ENCODE measurements at places on chromosomes 6 and 20.
A peak's percentile ranks its signal among the peaks of the same experiment; 100 is the strongest.

- no peak for DNase-seq
These were observed 4.0 kb downstream of the TEAD3 start for GRCh38 chr6:35492974-35493284.

- no peak for DNase-seq
These were observed 38.4 kb upstream of the TBXT start for GRCh38 chr6:166206066-166206465.

- no peak for DNase-seq
These were observed 216.1 kb downstream of the GMDS start for GRCh38 chr6:2029130-2029794.

DNA sequence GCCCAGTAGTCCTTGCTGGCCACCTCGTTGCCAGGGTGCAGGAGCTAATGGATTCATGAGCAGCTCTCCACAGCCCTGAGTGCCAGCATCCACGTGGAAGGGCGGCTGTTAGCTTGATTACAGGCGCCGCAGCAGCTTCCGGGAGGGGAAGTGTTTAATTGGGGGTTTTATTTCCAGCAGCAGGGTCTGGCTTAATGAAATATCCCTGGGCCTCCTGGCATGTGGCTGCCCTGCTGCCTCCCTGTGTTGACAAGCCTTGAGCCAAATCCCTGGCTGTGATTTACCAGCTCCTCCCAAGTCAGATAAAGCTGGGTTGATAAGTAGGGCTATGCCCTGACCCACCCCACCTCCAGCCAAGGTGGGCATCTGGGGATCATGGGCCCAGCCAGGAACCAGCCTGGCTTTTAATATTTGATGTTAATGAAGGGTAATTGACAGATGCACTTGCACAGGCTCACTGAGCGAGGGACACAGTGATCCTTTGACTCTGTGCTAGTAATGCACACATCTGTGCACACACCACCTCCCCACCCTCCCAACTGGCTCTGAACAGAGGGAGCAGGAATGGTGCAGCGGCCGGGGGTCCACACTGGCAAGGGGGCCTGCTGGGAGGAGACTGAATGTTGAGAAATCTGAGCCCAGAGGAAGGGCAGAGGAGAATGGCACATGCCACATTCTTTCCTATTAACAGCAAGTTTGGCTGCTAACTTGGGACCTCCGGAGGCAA is 13.6 kb downstream of the GLP1R start:
- DNase-seq, result no peak

- no peak for DNase-seq
These were observed 45.4 kb downstream of the SIRPA start for GRCh38 chr20:1940581-1940980.

- no peak for DNase-seq
These were observed 28.4 kb downstream of the GPX6 start for GRCh38 chr6:28486988-28487742.

GRCh38 chr6:156972145-156972544 is 195.0 kb downstream of the ARID1B start:
- DNase-seq, result no peak

- DNase-seq, result no peak
These were observed 318.8 kb downstream of the BCKDHB start for GRCh38 chr6:80425089-80425823.

DNA sequence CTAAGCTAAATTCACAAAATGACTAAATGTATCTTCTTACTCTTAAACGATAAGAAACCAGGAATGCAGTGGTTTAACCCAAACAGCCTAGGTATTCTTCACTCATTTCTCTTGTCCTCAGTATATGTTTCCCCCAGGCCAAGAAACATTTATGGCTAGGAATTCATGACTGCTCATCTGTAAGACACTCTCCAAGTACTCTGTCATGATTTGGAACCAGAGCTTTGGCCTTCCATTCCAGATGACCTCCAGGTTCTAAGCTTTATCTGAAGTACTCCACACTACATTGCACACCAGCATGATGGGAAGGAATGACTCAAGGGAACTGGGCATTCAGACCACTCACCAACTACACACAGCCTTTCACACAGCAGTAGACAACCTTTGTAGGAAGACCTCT is 29.3 kb downstream of the NT5E start:
- no peak for DNase-seq

GRCh38 chr6:104600639-104600931 is 259.1 kb downstream of the HACE1 start:
- no peak for DNase-seq

GRCh38 chr6:130742131-130742681 is 85.0 kb upstream of the SMLR1 start:
- DNase-seq, result no peak

- no peak for DNase-seq
These were observed 26.2 kb upstream of the MMP24 start for GRCh38 chr20:35200267-35200666.

GRCh38 chr6:21507811-21508210 is 85.7 kb upstream of the SOX4 start:
- no peak for DNase-seq

DNA sequence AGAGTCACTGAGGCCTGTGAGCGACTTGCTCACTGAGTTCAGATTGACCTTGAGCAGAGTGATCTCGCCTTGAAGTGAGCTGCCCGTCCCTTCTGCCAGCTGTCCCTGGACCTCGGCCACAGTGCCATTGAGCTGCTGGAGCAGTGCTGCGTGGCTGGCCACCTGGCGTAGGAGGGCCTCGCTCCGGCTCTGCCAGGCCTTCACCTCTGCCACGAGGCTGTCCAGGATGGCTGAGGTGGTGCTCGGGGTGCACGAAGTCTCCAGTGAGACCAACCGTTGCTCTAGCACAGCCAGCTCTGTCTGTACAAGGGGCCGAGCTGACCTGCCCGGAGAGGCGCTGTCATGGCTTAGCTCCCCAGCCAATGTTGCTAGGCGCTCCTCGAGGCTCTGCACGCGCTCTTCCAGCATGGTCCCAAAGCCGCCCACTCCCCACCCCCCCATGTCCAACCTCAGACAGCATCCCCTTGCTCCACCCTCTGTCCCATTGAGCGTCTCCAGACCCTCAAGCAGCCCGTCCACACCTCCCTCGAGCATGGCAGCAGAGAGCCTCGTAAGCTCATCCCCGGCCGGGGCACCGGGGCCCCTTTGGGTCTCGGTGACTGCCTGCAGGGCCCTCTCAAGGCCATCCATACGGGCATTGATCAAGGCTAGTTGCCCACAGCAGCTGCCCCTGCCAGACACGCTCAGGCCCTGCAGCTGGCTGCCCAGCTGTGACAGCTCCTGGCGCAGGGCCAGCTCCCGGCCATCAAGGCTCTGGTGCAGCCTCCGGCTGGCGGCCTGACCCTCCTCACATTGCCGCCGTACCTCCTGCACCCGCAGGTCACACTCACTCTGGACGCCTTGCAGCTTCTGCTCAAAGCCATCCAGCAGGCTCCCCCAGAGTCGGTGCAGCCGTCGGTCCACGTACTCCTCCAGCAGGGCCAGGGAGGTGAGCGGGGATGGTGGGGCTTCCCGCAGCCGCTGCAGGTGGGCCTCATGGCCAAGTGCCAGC is 4.6 kb downstream of the EMILIN3 start:
- no peak for DNase-seq

DNA sequence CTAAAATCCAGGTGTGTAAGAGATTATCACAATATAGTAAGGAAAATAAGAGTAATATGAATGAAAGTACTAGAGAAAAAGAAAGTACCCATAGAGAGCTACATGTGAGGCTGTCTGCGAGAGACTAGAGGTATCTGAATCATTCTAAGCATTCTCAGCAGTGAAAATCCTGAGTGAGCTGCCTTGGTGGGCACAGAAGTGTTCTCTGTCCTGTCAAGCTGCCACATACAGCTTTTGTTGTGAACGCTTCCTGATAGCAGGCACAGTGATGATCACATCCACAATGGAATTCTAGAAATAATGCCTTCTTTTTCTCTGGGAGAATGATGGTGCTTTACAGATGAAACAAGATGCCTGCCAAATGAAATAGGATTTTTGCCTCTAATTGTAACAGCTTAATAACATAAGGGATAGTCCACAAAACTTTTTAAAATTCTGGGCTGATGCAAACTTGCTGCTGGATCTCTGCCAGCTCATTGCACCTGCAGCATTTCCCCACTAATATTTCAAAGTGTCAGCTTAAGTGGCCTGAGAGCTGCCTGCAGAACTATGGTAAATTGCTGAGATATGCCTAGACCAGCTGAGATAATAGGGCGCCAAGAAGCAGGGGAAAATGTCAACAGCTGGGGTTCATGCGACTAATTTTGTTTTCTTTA is 620.5 kb downstream of the DOK5 start:
- DNase-seq, result no peak

GRCh38 chr6:16683641-16684194 is 77.5 kb downstream of the ATXN1 start:
- no peak for DNase-seq

GRCh38 chr6:169555971-169556617 is 145.7 kb downstream of the WDR27 start:
- DNase-seq, result no peak

- DNase-seq, result no peak
These were observed 27.5 kb upstream of the TBXT start for GRCh38 chr6:166194914-166195859.

- DNase-seq, result no peak
These were observed 54.5 kb upstream of the MC3R start for GRCh38 chr20:56194042-56194441.

DNA sequence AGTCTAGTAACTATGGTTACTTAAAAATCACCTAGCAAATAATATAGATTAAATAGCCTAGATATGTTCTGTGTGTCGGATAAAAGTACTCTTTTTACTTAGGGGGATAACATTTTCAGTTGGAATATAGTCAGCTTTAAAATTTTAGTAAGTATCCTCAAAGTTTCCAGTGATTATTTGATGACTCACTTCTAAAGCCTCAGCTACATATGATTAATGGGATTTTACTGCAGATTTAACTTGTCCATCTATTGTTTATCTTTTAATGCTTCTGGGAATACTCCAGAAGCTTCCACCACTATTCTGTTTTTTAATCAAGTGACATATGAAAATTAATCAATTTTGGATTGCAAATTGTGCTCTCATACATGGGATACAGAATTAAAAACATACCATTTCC is 8.7 kb upstream of the TENT5A start:
- DNase-seq, result no peak

DNA sequence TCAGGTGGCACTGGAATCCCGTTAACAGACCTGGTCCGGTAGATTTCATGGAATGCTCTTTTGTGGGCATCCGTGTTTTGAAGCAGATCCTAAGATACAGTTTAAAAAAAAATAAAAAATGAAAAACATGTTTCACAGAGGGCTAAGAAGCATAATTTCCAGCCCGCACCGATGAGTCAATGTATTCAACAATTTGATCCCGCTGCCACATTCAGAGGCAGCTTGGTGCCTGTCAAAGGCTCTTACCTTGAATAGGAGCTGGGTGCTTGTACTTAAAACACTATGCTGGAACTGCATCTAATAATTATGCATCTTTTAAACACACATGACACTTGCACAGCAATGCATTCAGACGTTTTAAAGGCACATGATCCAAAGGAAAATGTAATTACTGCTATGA is 164.8 kb downstream of the SYNE1 start:
- DNase-seq, result no peak

- no peak for DNase-seq
These were observed 26.3 kb upstream of the TFB1M start for GRCh38 chr6:155340464-155341129.

GRCh38 chr6:130598021-130598989 is 228.9 kb upstream of the SMLR1 start:
- no peak for DNase-seq

- no peak for DNase-seq
These were observed 684.6 kb upstream of the MARCKS start for GRCh38 chr6:113172531-113172966.

- DNase-seq, result peak; percentile 63
These were observed at the start of gene SLA2 for GRCh38 chr20:36645998-36646397. SLA2 (minus strand) TSS chr20:36646196; CDS start chr20:36641335, 4,861 bp downstream.

GRCh38 chr6:29295623-29296022 is 5.9 kb upstream of the OR14J1 start:
- no peak for DNase-seq

DNA sequence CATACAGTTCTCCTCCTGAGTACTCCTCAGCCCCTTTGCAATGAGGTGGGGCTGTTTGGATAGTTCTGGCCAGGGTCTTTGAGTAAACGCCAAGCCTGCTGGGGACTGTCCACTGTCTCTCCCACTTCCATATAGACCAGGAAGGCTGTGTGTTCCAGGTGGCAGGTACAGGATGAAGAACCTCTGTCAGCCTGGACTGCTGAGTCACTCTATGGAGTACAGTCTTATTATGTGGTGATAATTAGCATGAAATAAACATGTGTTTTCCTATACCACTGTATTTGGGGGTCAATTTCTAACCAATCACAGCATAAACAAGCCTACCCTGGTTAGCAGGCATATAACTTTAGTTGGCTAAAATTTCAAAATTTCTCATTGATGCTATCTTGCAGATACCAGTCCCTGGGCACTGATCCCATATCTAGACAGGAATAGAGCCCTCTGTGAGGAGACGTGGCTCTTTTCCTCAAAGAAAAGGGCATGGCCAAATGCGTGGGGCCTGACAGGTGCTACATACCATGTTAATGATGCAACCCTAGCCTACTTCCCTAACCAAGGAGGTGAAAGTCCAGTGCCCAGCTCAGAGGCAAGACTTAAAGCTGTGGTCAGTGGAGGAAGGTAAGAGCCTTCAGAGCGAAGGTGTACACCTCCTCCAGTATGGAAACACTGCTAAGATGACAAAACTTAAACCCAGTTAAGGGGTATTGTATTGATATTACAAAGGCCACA is 4.5 kb upstream of the ALDH8A1 start:
- DNase-seq, result no peak

- no peak for DNase-seq
These were observed 184.3 kb upstream of the CST7 start for GRCh38 chr20:24764794-24765202.

DNA sequence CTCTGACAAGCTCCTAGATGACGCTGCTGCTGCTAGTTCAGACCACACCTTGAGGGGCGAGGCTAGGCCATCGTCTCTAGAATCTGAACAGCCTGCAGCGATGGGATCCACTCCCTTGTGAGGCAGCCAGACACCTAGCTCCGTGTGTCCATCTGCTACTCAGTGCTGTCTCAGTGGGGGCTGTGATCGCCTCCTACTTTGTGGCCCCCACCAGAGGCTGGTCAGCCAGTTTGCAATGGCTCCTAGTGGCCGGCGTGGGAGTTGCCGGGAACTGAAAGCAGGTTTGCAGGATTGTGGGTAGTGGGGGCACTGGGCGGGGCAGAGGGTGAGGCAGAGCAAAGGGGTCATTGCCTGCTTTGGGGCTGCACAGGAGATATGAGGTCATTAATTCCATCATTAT is 2.8 kb downstream of the CCN5 start:
- no peak for DNase-seq

GRCh38 chr6:13526727-13527670 is 39.6 kb upstream of the GFOD1 start:
- peak; percentile 5 for DNase-seq

All from stimulated activated CD4-positive, alpha-beta T cell treated with anti-CD3 and anti-CD28 coated beads, Interleukin-4, amount 100 ng/mL, for 4 hours (primary cell).